ENCODE measurements at places on chromosomes 3 and 15.

DNA sequence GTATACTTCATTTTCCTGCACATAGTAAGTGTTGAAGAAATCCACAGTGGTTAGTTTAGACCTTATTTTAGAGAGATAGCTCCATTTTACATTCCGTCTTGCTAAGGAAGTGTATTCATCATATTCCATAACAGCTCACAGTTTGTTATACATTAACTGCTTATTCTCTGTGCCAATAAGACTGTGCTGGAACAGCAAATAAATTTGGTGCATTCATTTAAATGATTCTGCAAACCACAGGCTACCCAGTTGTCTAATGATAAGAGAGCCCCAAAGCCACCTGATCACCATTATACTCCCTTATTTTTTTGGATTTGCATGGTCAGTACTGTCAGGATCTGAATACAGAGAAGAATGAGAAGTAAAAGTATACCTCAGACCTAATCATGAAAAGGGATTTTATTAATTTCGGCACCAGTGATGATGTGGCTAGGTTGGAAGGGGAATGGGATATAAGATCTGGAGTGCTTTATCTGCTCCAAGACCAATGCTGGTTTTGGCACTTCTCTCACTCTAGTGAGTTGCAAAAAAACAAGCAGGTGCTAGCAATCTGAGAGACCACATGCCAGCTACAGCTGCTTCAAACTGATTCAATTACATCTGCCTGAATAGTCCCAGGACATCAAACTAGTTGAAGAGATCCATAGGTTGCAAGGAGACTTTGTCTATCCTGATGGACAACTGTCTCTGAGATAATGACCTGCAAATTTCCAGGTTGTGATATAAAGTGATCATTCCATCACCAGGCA, 254.8 kb downstream of the ZBTB20 start:
- DNase-seq = no peak

DNA sequence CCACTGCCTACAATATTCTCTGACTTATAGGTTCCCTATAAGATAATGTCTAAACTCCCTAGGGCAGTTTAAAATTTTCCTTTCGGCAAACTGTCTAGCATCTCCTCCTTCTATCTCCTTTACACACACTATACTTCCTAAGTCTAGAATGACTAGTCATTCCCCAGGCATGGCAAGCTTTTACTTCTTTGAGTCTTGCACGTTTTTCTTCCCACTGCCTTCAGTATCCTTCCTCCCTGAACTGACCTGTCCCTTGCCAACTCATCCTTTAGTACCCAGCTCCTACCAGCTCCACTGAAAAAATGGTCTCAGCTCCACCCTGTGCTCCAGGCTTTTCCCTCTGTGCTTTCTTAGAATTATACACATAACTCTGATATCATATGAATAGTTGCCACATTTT, 93.8 kb upstream of the KBTBD8 start:
- DNase-seq = no peak

GRCh38 chr3:11078826-11079515, 75.3 kb upstream of the HRH1 start:
- DNase-seq = no peak

- DNase-seq = no peak
Observed at GRCh38 chr3:148604270-148605085, 93.2 kb upstream of the AGTR1 start.

- no peak for DNase-seq
Observed at GRCh38 chr3:16089521-16089920, 85.0 kb upstream of the GALNT15 start.

DNA sequence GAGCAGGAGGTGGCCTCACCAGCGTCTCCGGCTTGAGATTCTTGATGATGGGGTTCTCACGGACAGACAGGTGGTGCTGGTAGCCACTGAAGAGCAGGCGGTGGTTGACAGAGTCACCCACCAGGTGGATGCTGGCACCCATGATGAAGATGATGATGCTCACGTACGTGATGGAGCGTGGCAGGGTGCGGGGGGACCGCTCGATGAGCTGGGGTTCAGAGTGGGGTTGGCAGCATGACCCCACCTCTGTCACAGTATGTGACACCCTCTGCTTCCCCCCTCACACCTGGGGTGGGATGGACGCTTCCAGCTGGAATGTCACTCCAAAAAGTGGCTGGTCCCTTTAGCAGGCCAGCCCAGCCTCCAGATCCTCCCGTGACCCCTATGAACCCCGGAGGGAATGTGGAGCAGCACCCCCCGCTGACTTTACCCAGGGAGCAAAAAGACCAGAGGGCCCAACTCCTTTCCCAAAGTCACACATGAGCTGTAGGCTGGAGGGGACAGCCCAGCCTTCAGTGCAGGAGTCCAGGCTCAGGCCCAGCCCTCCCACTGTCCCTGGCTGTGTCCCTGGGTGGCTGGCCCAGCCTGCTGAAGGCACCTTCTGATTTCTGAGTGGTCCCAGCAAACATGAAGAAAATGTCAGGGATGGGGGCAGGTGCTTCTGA, 6.7 kb upstream of the CALML4 start:
- no peak for DNase-seq
